ENCODE measurements at places on chromosomes 7 and 10. TPM values are rescaled to one million over a fixed set of nuclear protein-coding genes. Genes with fewer than 3 reads are reported as not detected.

The PRSS1 gene
- not detected for polyA plus RNA-seq

The AFAP1L2 gene
- polyA plus RNA-seq: 56.2 TPM

The SPAG6 gene
- polyA plus RNA-seq: 0.97 TPM

The HDAC9 gene
- polyA plus RNA-seq: 13.2 TPM

The MCU gene
- polyA plus RNA-seq: 45.0 TPM

The ATRNL1 gene
- polyA plus RNA-seq: 31.7 TPM

The EPHB6 gene
- polyA plus RNA-seq: 19.5 TPM

The SORCS1 gene
- 7.5 TPM for polyA plus RNA-seq

The NRP1 gene
- 156 TPM for polyA plus RNA-seq

The DNAJC1 gene
- polyA plus RNA-seq: 32.6 TPM

The OIT3 gene
- 2.8 TPM for polyA plus RNA-seq

The NPC1L1 gene
- 3.9 TPM for polyA plus RNA-seq

The PTPRE gene
- polyA plus RNA-seq: 5.5 TPM

The OR6V1 gene
- not detected for polyA plus RNA-seq

The ADAM22 gene
- 12.6 TPM for polyA plus RNA-seq

The GPER1 gene
- polyA plus RNA-seq: 8.1 TPM

The GRB10 gene
- 40.4 TPM for polyA plus RNA-seq

The SORBS1 gene
- 29.7 TPM for polyA plus RNA-seq

The GNGT1 gene
- polyA plus RNA-seq: not detected

The TFPI2 gene
- 16.6 TPM for polyA plus RNA-seq

The PAPOLB gene
- polyA plus RNA-seq: 0.16 TPM

The JMJD1C gene
- polyA plus RNA-seq: 115 TPM

The TWIST1 gene
- polyA plus RNA-seq: 7.1 TPM

The NUDT13 gene
- polyA plus RNA-seq: 4.8 TPM

Measured in right renal pelvis (tissue), 4 donors.